AG09319 (cell line): ENCODE measurements at places on chromosomes 7 and 10.
A peak's percentile ranks its signal among the peaks of the same experiment; 100 is the strongest.

- DNase-seq = no peak
Measured at GRCh38 chr7:66348959-66349358, 143.8 kb downstream of the TPST1 start.

GRCh38 chr7:8638076-8638475, 204.7 kb downstream of the NXPH1 start:
- DNase-seq = no peak

GRCh38 chr7:17915796-17916195, 24.5 kb downstream of the SNX13 start:
- DNase-seq = no peak

DNA sequence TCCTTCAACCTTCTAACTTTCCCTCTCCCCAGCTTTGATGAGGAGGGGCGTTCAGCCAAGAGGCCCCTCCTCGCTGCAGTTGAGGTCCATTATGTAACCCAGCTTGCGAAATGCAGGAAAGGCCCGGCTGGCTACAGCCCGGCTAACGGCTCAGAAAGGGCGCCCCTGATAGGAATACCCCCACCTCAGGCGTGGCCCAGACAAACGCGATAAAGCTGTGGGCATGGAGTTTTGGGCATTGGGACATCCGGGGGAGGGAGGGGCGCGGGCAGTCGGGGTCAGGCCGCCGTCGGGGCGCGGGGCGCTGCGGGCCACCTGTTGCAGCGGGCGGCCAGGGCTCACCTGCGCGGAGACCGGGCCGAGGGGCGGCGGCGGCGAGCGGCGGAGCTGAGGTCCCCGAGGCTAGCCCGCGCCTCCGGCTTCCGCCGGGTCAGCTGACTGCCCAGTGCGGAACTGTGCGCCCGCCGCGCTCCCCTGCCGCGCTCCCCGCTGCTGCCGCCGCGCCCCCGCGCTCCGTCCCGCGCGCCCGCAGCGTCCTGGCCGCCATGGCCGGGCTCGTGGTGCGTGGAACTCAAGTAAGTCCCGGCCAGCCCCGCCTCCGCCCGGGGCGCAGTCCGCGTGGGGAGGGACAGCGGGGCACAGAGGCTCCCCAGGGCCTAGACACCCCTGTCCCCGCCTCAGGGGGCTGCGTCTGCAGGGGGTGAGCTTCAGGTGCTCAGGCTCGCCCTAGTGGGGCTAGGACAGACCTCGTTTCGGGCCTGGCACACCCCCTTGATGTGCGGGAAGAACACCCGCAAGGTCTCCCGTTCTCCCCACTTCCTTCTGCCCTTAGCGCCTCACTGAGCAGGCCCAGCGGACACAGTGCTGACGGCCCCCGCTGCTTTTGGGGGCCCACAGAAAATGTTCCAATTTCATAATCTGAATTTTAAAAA, at the start of gene LRMDA:
LRMDA (plus strand) TSS at position 445 of the 932 bp plus-strand sequence.
- DNase-seq = no peak

DNA sequence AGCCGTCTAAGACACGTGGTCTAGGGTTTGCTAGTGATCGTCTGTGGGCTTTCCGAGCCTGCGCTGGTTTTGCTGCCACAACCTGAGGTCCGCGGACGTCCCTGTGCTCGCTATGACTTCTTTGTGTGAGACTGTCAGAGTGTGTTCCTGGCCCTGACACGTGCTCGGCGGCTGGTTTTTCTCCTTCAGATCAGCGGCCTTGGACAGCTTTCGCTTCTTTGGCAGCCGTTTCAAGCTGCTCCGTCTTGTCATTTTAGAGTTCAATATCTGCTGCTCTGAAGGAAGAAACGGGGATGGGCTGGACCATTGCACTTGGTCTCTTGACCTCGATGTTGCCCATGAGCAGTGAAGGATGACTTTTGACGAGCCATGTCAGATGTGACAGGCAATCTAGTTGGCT, 147.3 kb downstream of the MGMT start:
- DNase-seq = no peak

DNA sequence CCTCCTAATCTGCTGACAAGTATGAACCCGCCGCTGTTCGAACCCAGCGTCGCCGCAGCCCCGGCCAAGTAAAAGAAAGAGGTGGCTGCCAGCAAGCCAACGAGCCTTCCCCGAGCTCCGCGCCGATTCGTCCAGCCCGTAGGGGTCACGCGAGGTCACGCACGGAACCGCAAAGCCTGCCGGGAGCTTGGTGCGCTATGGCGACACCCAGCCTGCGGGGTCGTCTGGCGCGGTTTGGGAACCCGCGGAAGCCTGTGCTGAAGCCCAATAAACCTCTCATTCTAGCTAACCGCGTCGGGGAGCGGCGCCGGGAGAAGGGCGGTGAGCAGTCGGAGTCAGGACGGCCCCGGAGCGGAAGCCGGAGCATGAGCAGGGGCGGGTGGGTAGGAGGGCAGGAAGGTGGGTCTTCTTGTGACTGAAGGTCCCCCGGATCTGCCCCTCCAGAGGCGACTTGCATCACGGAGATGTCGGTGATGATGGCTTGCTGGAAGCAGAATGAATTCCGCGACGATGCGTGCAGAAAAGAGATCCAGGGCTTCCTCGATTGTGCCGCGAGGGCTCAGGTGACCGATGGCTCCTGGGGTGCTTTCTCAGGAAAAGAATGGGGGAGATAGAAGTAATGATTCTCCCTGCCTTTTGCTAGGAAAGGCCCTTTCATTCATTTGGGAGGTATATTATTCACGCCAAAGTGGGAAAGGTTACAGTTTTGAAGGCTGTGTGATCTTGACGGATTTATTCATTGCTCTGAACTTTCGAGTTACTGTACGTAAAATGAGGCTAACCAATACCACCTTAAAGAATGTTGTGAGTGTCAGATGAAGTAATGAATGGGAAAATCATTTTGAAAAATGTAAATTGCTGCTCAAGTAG, at the start of gene CHCHD1:
CHCHD1 (plus strand) TSS at position 170 of the 870 bp plus-strand sequence; CDS start at position 198, 28 bp downstream.
- peak; percentile 51 for DNase-seq

- no peak for DNase-seq
Measured at GRCh38 chr10:11106621-11107374, 89.1 kb downstream of the CELF2 start.

GRCh38 chr7:106824458-106824857, 40.6 kb upstream of the PIK3CG start:
- no peak for DNase-seq

DNA sequence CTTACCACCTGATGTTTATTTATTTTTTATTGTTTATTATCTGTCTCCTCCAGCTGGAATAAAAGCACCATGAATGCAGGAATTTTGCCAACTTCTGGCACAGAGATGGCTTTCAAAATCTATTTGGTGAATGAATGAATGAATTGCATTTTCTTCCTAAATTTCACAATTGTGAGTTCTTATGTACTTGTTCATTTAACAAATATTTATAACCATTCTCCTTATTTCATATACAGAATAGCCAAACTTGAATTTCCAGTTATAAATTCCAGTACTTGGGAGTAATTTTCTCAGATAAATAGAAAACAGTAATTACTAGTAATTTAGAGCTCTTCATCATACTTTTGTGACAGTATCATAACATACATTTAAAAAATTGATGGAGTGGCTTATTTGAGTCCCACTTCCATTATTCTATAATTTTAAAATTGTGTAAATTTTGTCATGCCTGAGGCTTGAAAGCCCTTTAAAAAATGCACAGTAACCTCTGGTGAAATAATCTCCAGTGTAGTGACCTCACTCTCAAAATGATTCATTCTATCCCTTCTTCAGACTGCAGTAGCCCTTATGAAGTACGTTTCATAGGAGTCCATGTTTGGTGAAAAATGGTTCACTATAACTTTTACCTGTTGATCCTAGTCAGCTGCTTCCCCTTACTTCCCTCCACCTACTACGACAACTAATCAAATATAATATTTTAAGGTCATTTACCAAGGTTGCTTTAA, 40.0 kb upstream of the SRI start:
- DNase-seq = no peak

DNA sequence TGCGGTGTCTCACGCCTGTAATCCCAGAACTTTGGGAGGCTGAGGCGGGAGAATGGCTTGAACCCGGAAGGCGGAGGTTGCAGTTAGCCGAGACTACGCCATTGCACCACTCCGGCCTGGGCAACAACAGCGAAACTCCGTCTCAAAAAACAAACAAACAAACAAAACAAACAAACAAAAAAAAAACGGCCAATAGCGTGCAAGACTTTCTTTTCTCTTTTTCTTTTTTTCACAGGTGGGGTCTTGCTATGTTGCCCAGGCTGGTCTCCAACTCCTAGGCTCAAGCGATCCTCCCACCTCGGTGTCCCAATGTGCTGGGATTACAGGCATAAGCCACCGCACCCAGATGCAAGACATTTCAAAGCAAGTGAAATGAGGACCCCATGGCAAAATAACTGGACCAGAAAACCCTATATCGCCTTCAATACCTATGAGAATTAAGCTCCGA, 1.6 kb downstream of the PSAP start:
- no peak for DNase-seq

DNA sequence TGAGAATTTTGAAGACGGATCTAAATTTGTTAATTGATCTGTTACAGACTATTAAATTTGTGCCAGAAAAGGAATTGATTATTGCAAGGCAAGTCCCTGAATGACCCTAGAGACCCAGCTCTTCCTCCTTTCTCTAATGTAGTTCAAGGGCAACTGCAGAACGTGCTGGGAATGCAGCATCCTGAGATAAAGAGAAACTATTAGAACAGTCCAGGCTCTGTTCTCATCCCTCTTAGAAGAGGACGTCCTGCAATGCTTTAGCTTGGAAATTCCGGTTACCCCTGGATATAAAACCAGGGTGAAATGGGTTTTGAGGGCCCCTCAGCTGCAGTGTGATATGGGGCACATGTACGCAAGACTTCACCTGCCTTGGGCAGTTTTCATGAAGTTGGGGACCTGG, 67.3 kb downstream of the PTN start:
- no peak for DNase-seq

GRCh38 chr7:115816318-115816974, 214.1 kb downstream of the TFEC start:
- no peak for DNase-seq

GRCh38 chr10:11716686-11717085, 25.5 kb upstream of the ECHDC3 start:
- no peak for DNase-seq

- no peak for DNase-seq
Measured at GRCh38 chr10:86830043-86830591, 73.7 kb downstream of the BMPR1A start.

DNA sequence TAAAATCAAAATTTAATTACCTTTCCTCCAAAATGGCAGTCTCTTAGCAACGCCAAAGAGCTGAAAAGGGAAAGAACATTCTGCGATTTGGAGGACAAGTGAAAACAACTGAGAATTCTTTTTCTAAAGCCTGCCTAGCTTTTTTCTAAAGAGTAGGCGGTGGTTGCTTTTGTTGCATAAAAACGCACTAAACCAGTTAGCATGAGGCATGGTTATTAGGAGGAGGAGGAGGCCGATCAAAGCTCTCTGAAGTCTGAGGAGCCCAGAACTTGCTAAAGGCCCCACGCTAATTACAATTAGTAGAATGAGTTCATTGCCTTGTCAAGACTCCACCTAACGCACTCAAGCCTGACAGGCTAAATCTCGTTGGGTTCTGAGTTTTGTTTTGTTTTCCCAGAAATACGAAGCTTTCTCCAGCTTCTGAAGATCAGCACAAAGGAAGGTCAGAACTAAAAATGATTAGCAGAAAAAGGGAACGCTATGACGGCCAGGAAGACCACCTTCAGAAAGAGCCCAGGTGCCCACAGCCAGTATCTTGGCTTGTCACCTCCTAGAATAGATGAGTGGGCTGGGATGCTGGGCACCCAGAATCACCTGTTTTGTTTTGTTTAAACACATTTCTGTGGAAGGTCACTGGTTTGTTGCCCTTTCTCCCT, 72.0 kb downstream of the FGFR2 start:
- no peak for DNase-seq

GRCh38 chr7:131131012-131131745, 196.5 kb upstream of the MKLN1 start:
- DNase-seq = no peak

GRCh38 chr10:31146491-31147209, 115.0 kb upstream of the ZNF438 start:
- DNase-seq = no peak

DNA sequence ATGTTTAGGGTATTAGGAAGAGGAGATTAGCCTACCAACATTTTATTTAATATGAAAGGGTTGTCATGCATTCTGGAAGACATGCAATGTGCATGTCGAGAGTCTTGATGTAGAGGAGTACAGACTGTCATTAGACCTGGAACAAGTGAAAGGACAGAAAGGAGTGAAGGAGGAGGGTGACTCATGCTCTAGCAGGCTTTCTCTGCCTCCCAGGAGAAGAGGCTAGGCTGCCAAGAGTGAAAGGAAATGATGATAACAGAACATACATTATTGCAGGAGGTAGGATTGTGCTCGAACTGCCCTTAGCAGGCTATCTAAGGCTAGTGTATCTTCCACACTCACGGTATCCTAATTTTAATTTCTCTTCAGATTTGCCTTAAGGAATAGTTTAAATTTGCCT, 228.8 kb downstream of the EXOC4 start:
- no peak for DNase-seq
